ENCODE measurements at places on chromosomes 1 and 21.

GRCh38 chr21:43723648-43724047 lies 4.7 kb downstream of the PDXK start:
- no peak for DNase-seq

DNA sequence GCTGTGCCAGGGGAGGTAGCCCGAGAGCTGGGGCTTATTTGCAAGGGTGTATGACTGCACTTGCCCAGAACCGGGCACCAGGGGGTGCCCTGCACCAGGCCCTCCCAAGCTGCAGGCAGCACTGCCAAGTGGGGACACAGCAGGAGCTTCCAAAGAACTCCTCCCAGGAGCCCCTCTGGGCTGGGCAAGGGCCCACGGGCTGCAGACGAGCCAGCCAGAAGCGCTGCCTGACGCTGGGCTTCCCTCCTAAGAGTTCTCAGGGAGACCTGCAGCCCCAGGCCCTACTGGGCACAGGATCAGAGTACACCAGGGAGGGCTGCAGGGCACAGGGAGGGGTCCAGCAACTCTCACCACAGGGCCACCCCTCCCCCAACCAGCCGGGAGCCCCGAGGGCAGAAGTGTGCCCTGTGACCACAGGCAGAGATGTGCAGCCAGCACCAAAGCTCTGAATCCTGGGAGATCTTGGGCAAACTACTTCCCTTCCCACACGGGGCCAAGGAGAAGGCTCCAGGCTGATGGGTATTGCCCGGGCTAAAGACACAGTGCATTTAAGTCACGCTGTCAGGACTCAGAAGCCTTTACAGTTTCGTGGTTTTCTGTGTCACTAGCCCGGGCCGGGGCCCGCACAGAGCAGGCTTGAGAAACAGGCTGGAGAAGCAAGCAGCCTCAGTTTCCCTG lies 63.4 kb downstream of the KCNAB2 start:
- DNase-seq: no peak

DNA sequence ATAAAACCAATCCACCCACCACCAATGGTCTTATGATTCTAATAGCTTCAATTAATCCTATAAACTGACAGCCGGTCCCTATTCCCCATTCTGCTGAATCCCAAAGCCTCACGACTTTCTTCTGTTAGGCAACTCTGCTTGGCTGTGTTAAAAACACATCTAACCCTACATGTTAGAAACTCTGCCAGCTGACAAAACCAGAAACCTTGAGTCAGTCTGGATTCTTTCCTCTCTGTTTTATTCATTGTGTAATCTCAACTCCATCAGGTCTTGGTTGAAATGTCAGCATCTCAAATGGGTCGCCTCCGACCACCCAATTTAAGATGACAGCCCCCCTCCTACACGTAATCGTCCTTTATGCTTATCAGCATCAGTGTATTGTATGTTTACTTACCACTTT lies 312.1 kb downstream of the DISC1 start:
- DNase-seq: no peak

GRCh38 chr1:233998891-233999290 lies 94.4 kb downstream of the SLC35F3 start:
- no peak for DNase-seq

- no peak for DNase-seq
Measured at GRCh38 chr21:31408301-31409088, 64.4 kb upstream of the TIAM1 start.

- DNase-seq: no peak
Measured at GRCh38 chr1:216054600-216054999, 368.6 kb downstream of the USH2A start.

Measured in naive thymus-derived CD8-positive, alpha-beta T cell (primary cell).